ENCODE measurements at places on chromosomes 5 and 9.

GRCh38 chr5:133731951-133732350 lies 119.6 kb upstream of the FSTL4 start:
- DNase-seq = no peak

DNA sequence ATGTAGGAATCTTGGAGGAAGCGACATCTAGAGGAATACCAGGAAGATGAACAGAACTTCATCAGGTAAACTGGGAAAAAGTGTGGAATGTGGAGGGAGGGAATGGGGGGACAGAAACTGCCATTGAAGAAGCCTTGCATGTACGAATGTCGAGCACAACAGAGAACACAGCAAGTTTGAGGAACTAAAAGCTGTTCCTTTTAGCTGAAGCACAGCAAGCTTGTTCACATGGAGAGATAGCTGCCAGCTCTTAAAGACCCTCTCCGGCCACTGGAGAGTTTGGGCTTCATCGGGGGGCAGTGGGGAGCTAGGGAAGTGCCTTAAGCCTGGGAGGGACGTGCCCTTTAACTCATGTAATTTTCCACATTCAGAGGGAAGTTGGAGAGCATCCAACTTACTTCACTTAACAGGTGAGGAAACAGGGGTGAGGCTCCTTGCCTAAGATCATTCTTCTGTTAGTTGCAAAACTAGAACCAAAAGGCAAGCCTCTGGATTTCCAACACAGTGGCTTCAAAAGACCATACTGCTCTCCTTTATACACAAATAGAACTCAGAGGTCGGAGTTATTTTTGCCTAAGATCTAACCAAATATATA lies 2.3 kb upstream of the CYFIP2 start:
- no peak for DNase-seq

DNA sequence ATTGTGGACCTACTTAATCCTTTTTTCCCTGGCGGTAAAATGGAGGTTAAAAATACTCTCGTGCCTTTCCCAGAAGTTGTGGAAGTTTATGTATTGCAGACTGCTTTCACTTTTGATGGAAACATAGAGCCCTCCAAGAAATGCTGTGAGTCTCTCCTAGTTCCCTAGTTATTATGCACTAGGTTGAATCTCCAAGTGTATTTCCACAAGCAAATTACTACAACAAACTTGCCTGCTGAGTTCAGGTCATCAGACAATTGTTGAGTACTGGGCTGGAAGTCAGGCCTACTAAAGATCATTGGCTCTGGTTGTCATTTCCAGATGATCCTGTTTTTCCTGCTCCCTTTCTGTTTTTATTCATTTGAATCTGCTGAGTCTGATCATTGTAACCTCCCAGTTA lies 104.1 kb downstream of the CD180 start:
- no peak for DNase-seq

DNA sequence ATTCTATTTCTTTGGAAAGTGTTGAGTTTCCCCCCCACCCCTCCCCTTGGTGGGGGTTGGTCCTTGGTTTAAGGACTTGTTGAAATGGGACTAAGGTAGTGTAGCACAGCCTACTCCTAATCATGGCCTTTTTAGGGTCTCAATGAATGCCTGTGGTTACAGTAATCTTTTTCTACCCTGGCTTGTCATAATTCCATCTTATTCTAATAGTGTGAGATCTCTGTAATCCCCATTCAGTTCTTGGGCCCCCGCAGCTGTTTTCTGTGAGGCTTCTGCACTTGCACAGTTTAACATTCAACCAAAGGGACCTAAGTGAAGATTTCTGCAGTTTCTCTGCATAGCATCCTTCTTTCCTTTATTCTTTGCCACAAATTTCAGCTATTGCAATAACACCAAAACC lies 30.7 kb downstream of the TNFSF15 start:
- no peak for DNase-seq

- DNase-seq = no peak
Measured at GRCh38 chr9:111952559-111952958, 55.9 kb downstream of the UGCG start.

DNA sequence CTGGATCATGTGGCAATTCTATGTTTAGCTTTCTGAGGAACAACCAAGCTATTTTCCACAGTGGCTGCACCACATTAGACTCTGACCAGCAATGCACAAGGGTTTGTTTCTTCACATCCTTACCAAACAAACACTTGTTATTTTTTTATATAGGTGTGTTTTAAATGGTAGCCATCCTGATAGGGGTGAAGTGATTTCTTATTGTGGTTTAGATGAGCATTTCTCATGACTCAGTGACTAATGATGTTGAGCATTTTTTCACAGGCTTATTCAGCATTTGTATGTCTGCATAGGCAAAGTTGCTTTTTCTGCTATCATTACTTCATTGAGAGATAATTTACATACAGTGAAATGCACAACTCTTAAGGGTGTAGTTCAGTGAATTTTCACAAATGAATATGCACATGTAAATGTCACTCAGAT lies 36.0 kb downstream of the ANKRD33B start:
- no peak for DNase-seq

GRCh38 chr5:103408408-103408807 lies 149.8 kb downstream of the MACIR start:
- no peak for DNase-seq

GRCh38 chr5:97004423-97005060 lies 68.7 kb downstream of the LNPEP start:
- DNase-seq = no peak

DNA sequence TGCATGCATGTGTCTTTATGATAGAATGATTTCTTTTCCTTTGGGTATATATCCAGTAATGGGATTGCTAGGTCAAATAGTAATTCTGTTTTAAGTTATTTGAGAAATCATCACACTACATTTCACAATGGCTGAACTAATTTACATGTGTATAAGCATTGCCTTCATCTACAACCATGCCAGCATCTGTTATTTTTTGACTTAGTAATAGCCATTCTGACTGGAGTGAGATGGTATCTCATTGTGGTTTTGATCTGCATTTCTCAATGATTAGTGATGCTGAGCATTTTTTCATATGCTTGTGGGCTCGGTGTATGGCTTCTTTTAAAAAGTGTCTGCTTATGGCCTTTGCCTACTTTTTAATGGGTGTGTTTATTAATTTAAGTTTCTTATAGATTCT lies 102.3 kb upstream of the CCDC112 start:
- DNase-seq = no peak

DNA sequence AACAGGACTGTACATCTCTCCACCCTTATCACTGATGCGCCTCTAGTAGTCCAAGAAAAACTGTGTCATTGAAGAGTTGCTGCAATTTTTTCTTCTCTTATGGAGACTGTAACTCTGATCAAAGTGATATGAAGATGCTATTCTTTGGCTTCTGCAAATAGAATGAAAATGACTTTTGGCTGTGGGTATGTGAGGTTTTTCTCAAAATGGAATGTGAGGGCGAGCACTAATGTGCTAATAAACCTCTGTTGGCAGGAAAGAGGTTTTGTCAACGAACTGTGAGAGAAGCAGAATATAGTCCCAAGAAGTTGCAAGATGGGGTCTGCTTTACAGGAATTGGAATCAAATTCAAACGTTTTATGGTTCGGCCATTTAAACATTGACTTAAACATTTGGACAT lies 252.0 kb upstream of the GAS1 start:
- no peak for DNase-seq

DNA sequence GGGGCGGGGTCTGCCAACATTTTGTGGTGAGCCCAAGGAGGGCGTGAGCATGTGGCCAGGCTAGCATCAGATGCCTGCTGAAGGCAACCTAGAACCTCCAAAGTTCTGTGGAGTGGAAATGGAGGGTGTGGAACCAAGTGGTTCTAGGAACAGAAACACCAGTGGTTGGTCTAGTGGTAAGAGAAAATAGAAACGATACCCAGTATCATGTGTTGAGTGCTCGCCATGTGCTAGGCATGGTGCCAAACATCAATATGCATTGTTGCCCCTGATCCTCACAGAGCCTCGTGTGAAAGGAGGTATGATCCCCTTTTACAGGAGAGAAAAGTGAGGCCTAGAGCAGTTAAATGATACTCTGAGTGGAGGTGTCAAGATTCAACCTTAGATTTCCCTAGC lies 31.5 kb upstream of the MVB12B start:
- DNase-seq = no peak

DNA sequence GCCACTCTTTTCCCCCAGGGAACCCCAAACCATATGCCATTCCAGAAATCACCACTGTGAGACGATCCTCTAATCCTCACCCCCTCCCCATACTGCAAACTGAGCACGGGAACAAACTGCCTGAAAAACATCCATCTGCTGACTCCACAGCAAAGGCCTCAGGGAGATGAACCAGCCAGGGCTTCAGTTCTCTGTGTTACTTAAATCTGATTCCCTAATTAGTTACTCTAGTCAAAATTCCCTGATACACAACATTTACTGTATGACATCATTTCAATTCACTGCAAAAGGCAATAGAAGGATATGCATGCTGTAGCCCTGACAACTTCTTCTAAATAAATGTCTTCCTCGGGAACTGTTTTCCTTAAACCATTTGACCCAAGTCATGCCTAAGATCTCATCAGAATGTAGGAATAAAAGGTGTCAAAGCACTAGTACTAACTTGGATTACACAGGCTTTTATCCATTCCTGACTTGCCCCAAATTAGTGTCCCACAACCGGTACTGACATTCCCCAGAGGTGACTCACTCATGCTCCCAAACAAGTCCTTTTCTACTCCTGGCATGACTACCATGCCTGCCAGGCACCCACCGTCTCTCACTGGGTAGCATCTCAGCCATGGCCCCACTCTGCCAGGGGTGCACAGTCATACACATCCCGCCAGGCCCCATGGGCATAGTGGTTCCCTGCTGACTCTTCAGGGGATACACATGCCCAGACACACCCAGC lies 35.0 kb downstream of the MTX3 start:
- DNase-seq = no peak

GRCh38 chr5:120502531-120502930 lies 38.4 kb downstream of the PRR16 start:
- no peak for DNase-seq

GRCh38 chr5:168039566-168040248 lies 251.7 kb upstream of the WWC1 start:
- DNase-seq = no peak

GRCh38 chr5:2453781-2454180 lies 297.7 kb downstream of the IRX2 start:
- DNase-seq = no peak

DNA sequence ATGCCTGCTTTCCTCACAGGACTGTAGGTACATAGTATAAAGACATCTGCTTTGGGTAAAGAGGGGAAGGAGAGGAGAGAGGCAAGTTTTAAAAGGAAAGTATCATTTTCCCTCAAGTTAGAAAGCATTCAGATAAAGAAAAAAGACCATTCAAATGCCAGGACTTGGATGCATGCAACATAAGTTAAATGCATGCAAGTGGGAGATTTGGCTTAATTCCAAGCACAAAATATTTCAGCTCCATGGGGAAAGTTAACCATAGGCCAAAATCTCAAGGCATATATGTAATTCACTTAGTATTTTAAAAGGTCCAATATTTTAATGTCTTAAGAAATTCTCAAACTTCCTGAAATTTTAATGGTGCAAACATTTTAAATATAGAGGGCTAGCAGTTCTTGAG lies 36.4 kb downstream of the POU5F2 start:
- no peak for DNase-seq

GRCh38 chr9:116327701-116328405 lies 174.3 kb downstream of the PAPPA start:
- DNase-seq = no peak

DNA sequence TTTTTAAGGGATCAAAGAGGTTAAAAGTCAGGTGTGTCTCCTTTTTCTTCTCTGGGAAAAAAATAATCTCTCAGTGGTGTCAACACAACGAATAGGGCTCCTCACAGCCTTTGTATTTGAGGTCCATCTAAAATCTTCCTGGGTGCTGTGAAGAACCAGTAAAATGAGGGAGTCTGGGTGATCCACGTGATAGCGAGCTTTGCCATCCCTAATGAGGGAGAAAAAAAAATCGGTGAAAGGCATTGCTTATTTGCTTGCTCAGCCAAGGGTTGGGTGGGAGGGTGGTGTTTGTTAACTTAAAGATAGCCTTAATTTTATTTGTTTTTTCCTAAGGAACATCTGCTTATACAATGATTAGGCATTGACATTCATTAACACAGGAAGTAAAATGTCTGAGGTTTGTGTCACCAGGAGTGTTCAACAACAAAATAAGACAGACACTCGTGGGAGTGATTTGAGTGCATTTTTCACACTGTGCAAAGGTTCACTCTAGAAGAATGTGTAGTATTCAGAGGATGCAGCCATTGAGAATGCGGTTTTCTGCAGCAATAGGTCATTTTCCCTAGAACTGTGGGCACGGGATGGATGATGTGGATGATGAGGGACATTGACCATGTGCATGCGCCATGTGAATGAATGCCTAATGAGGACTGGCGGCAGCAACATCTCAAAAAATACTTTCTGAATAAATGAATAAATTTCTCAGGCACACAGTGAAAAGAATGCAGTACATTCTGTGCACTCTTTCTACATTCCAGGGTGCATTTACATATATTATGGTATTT lies 369.5 kb downstream of the NTRK2 start:
- DNase-seq = no peak

GRCh38 chr9:16043756-16044578 lies 491.1 kb downstream of the CCDC171 start:
- DNase-seq = no peak

- no peak for DNase-seq
Measured at GRCh38 chr5:55636177-55636576, 75.9 kb downstream of the SLC38A9 start.

- peak; percentile 51 for DNase-seq
Measured at GRCh38 chr9:114366334-114367128, 21.3 kb downstream of the AKNA start.

- DNase-seq = peak; percentile 17
Measured at GRCh38 chr9:133955821-133956411, 36.2 kb downstream of the VAV2 start.

- no peak for DNase-seq
Measured at GRCh38 chr5:135129307-135129706, 95.3 kb upstream of the PITX1 start.

DNA sequence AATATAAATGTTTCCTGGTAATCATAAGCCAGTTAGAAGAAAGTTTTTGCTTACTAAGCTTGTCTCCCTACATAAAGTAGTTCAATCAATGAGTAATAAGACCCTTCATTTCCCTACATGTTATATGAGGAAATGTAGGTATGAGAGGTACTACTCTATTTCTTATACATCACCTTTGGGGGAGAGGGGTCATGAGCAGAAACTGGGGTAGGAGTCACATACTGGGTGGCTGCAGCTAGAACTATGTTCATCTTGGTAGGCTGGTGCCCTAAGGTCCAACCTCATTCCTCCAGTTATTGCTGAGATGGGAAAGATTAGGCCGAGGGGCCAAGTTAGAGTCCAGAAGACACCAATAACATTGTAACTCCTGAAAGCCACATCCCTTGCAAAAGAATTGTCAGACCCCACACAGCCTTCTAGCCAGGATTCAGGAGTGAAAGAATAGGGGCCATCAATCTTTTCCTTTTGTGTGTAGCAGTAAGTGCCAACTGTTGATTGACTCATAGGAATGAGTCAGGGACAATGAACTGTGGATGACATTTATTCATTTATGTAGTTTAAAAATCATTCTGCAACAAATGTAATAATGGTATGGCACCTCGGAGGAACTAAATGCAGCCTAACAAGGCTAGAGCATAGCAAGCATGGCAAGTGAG lies 21.6 kb upstream of the SREK1 start:
- DNase-seq = no peak

- no peak for DNase-seq
Measured at GRCh38 chr9:88065619-88066018, 72.7 kb downstream of the SPATA31C2 start.

All from CD4-positive, alpha-beta T cell treated with Interleukin-21 for 1 hour (primary cell).